Panc1 (cell line): ENCODE measurements at places on chromosomes 12 and 14.

DNA sequence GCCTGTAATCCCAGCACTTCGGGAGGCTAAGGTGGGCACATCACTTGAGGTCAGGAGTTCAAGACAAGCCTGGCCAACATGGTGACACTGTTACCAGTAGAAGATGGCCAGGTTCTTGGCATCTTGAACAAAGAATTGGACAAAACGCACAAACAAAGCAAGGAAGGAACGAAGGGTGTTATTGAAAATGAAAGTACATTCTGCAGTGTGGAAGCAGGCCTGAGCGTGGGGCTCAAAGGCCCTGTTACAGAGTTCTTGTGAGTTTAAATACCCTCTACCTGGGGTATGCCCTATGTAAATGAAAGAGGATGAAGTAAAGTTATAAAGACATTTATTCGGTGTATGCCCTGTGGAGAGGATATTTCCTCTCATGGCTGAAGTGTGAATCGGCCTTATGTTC is 20.8 kb upstream of the CDK17 start:
- DNase-seq: no peak

- peak; percentile 47 for DNase-seq
Measured at GRCh38 chr12:14995583-14996425, 23.0 kb downstream of the PDE6H start.

GRCh38 chr12:68117661-68118060 is 41.9 kb downstream of the IFNG start:
- no peak for DNase-seq

- DNase-seq: no peak
Measured at GRCh38 chr12:117053050-117053400, 46.2 kb downstream of the TESC start.

DNA sequence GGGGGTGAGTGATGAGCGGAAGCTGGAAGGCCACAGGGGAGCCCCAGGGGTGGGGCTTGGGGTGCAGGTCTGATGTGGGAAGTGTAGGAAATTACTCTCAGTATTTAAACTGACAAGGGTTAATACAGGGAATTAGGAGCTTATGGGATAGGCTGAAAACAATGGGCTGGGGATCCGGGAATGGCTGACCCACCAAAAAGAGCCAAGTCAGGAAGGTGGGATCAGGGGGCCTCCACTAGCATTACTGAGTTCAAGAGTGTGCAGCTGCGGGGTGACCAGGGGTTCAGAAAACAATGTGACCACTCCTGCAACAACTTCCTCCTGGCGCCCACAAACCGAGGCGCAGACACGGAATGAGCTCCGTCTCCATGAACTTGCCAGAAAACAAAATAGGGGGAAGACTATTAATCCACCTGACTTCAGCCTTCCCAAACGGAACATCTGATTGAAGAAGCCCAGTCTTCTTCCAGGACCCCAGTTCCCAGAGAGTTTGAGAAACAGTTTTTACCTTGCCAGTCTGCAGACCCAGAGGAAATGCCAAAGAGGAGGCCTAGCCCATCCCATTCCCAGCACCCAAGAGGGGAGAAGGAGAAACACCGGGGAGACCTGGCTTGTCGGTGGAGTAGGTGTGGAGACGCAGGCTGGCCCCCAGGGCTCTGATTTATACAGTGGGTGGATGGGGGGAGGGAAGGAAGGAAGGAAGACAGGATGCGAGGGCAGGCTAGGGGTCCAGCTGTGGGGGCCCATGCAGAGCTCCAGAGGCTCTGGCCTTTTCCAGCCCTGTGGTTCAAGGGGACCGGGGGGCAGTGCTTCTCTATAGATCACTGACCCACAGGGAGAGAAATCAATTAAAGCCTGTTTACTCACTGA is 16.5 kb upstream of the YY1 start:
- DNase-seq: no peak

- no peak for DNase-seq
Measured at GRCh38 chr12:114381177-114381576, 24.8 kb downstream of the TBX5 start.

DNA sequence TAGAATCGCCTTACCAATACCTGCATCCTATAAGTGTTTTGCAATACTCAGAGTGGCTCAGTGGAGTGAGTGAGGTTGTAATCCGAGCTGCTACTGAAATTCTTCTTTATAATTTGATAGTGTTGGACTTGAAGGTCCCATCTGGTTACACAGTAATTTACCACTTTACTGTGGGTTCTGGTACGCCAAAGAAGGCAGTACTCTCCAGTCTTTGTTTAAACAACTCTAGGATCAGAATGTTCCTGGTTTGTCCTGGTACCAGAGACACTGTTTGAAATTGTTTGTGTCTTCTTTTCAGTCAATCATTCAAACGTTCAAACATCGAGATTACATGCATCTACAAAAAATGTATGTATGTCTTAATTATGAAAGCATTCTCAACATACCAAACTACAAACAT is 51.3 kb upstream of the AMN1 start:
- DNase-seq: no peak

GRCh38 chr12:109765446-109765810 is 51.8 kb downstream of the FAM222A start:
- DNase-seq: no peak

GRCh38 chr12:49652921-49653520 is 29.7 kb downstream of the PRPF40B start:
- no peak for DNase-seq

DNA sequence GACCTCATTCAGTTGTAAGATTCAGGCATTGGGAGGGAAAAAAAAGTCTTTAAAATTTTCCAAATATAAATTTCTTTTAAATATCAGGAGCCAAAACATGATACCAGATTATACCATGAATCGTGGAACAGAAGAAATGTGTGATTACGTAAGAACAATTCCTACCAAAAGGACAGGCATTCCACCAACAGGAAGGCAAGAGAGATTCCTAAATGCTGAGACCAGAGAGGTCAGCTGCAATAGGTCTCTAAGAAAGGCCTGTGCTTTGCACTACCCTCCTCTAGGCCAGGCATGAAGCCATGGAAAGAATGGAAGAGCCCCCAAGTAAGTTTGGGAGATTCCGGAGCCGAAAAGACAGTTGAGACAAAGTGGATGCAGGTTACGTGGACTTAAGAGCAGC is 83.7 kb downstream of the PTGER2 start:
- no peak for DNase-seq

- DNase-seq: no peak
Measured at GRCh38 chr12:48946205-48946604, 11.1 kb downstream of the ARF3 start.

DNA sequence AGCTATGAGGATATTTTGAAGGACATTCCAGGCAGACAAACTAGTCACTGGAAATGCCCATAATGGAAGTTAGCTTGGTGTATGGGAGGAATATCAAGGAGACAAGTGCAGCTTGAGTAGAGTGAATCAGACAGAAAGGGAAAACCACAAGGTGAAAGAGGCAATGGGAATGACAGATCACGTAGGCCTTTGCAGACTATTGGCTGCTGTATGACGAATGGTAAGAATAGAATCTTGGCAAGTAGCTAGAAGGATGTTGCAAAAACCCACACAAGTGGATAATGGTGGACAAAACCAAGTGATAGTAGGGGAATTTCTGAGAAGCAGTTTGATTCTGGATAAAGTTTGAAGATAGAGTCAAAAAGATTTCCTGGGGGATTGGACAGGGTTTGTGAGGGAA is 196.9 kb upstream of the NOVA1 start:
- no peak for DNase-seq

DNA sequence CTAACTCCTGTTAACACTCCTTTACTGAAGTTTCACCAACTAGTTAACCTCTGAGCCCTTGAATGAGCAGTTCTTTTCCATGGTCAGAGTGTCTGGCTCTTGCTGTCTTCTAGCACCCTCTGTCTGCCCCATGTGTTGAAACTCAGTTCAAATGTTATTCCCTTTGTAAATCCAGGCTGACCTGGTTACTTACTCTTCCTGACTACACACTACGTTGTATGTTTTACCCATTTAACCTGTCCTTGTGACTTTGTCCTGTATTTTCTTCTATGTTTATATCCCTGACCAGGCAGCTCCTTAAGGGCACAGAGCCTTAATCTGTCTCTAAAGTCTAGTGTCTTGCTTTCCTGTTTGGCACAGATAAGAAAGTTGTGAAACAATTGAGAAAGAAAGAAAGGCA is 389.0 kb upstream of the RPL10L start:
- no peak for DNase-seq

DNA sequence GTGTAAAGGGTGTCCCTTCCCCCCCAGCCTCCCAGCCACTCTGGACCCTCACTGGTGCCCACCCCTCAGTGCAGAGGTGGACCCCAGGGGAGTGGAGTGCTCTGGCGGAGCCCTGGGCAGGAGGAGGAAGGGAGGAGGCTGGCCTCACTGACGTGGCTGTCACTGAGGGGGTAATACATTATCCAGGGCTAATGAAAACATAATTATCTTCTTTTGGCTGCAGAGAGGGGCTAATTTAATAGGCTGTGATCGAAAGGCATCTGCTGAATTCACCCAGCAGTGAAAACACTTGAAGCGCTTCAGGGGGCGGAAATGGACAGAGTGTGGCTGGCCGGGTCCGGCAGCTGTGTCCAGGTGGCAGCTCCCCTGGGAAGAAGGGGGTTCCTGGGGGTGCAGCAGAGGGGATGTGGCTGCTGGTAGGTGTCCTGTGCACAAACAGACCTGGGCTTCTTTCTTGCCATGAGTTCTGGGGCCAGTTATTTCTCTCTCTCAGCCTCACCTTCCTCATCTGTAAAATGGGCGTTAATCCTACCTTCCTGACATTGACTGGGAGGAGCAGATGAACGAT is 3.7 kb upstream of the NOS1 start:
- DNase-seq: no peak

- DNase-seq: no peak
Measured at GRCh38 chr12:123971449-123971769, 1.2 kb downstream of the CCDC92 start.

DNA sequence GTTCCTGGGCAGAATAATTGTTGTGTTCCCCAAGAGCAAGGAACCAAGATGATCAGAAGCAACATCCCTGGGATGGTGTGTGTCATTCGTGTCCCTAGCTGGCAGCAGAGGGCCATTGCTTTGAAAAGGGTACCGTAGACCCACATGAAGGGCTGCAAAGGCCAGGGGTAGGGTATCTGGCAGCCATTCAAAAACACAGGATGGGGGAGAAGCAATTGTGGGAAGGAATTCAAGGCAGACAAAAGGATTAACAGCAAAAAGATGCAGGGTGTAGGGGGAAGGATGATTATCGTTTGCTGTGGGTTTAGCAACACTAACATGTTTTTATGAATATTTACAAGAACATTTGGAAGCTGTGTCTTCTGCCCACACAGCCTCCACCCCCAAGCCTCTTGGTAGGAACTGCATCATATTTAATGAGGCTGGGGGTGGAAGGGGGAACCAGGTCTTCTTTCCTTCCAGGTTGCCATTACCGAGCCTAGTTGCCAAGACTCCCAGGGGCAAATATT is 169.0 kb upstream of the G2E3 start:
- no peak for DNase-seq

DNA sequence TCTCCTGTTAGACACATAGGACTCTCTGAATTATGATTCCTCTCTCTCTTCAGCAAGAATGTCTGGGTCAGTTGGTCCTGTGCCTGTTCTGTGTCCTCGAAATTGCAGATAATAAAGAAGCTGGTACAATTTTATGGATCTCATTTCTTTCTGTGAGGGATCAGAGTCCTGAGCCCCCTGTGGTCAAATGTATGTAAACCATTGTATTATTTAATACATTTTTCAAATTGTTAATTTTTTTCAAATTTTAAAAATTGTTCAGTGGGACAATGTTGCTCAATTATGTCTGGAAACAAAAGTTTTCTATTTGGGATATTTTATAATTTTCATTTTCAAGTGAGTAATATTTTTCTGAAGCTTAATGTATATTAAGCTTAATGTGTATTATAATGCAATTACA is 513.5 kb downstream of the CCER1 start:
- DNase-seq: no peak

DNA sequence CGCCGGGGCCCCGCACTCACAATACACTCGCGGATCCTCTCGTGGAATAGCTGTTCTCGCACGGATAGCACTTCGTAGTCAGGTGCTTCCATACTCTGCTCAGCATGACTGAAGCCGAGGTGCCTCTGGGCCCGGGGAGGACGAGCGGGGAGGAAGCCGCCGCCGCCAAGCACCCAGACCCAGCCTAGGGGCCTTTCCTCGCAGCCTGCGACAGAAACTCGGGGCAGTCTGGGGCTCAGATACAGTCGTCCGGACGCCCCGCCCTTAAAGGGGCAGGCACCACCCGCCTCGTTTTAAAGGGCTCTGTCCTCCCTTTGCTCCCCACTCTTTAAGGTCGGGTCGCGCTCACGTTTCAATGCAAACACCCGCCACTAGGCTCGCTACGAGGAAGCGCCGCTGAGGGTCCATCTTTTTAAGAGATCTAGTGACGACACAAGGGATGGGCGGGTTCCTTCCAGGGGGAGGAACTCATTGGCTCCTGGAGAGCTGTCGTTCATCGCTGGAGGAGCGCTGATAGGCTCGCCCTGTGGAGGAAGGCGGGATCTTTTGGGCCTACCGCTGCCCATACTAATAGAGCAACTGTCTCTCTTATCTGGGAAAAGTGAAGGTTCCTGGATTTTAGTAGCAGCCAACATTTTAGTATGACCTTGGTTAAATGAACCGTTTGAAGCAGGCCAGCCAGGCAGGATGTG is at the start of gene LMBR1L:
LMBR1L (minus strand) TSS at position 384 of the 692 bp plus-strand sequence; CDS start at position 92, 292 bp downstream.
- peak; percentile 92 for DNase-seq

DNA sequence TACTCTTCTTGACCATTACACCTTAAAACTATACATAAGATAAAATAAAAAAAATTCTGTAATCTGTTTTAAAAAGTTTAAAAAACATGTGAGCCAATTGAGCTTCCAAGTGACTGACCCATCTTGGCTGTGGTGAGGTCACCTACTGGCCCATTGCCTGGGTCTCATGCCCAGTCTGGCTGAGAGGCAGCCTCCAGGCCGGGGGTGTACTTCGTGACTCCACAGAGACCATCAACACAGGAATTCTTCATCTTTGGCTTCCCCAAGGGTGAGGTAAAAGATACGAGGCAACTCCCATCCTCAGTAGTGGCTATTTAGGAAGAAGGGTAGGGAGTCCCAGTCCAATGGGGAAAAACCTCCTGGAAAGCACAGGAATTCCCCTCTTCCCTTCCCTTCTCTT is 113.2 kb downstream of the APAF1 start:
- no peak for DNase-seq

DNA sequence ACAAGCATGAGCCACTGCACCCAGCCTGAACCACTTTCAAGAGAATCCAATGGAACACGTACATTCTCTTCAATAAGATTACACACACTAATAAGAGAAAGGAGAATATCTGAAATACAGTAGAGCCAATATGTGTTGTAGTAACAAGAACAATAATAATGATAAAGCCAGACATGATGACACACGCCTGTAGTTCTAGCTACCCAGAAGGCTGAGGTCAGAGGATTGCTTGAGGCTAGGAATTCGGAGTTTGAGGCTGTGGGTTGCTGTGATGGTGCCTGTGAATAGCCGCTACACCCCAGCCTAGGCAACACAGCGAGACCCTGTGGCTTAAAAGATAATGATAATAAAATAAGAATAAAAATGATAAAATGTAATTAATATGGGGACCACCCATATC is 15.6 kb downstream of the APOBEC1 start:
- DNase-seq: no peak
